Breast epithelium (tissue), 4 donors: ENCODE measurements at places on chromosomes 5 and 9. TPM values are rescaled to one million over a fixed set of nuclear protein-coding genes. Genes with fewer than 3 reads are reported as not detected.

The FBXW11 gene
- 60.3 TPM for total RNA-seq

The CNTNAP3 gene
- total RNA-seq: 14.4 TPM

The LCP2 gene
- 41.4 TPM for total RNA-seq

The OTULINL gene
- total RNA-seq: 7.2 TPM

The STK32A gene
- total RNA-seq: 2.0 TPM

The CCNO gene
- 0.32 TPM for total RNA-seq

The CNTNAP3B gene
- total RNA-seq: 52.4 TPM

The CCL21 gene
- total RNA-seq: 5.9 TPM

The RABGAP1 gene
- 77.7 TPM for total RNA-seq

The ADAMTSL1 gene
- 3.6 TPM for total RNA-seq

The PDCD1LG2 gene
- total RNA-seq: 8.0 TPM

The PBX3 gene
- 29.5 TPM for total RNA-seq

The SOX30 gene
- not detected for total RNA-seq

The NR5A1 gene
- total RNA-seq: not detected

The IL17B gene
- total RNA-seq: 5.6 TPM

The SLC45A2 gene
- total RNA-seq: not detected

The RASEF gene
- 50.1 TPM for total RNA-seq

The PCA3 gene
- 0.16 TPM for total RNA-seq

The TNIP1 gene
- 65.3 TPM for total RNA-seq

The PDLIM4 gene
- total RNA-seq: 9.0 TPM

The CATSPER3 gene
- 0.32 TPM for total RNA-seq

The ARID3C gene
- 0.29 TPM for total RNA-seq

The ZBTB26 gene
- total RNA-seq: 6.7 TPM

The FBN2 gene
- 7.5 TPM for total RNA-seq

The OR13C3 gene
- total RNA-seq: not detected

The ROR2 gene
- total RNA-seq: 25.6 TPM

The NR6A1 gene
- 3.9 TPM for total RNA-seq

The SEMA5A gene
- total RNA-seq: 3.0 TPM

The HARS2 gene
- 32.4 TPM for total RNA-seq

The ADAMTS12 gene
- total RNA-seq: 17.4 TPM

The ADAMTS2 gene
- 51.8 TPM for total RNA-seq

The WDR70 gene
- 37.0 TPM for total RNA-seq

The TXNDC8 gene
- not detected for total RNA-seq

The LCN1 gene
- total RNA-seq: not detected

The GDNF gene
- not detected for total RNA-seq

The SOHLH1 gene
- not detected for total RNA-seq

The SLC6A7 gene
- total RNA-seq: 0.15 TPM

The CENPP gene
- total RNA-seq: 3.9 TPM

The CCDC187 gene
- total RNA-seq: not detected

The SH3RF2 gene
- total RNA-seq: 9.5 TPM
